Osteoblast (primary cell): ENCODE measurements at places on chromosomes 12 and 14.
A peak's percentile ranks its signal among the peaks of the same experiment; 100 is the strongest.

- DNase-seq, result no peak
Measured at GRCh38 chr14:65280653-65281052, 131.9 kb upstream of the FUT8 start.

- no peak for DNase-seq
Measured at GRCh38 chr14:68585690-68586089, 207.2 kb downstream of the ZFP36L1 start.

DNA sequence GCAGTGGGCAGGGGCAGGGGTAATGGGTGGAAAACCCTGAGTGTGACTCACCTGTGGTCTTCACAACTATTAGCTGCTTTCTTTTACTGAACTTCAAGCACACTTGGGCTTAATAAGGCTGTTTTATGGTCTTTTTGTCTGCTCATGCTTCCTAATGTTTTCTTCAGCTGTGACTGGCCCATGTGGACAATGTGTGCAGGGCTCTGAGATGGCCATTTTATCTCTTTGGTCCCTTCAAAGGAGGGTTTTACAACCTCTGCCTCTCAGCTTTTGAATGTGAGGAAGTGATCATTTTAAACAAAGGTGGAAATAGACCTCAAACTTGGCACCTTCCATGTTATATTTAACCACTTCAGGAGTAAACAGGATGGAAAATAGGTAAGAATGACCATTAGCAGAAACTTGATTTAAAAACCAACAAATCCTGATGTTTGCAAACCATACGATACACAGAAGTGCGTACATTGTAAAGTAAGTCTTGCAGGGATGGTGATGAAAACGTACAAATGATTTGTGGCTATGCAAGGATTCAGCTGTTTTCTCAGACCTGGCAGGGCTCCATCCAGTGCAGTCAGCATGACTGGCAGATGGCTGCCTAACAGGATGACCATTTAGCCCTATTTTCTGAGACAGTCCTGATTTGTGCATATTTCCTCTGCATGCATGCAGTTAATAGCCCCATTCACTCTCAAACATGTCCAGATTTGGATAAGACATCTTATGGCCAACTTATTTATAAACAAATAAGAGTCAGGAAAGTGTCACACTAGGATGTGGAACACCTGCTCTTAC lies 103.2 kb downstream of the SLC38A4 start:
- no peak for DNase-seq

GRCh38 chr12:5099591-5099990 lies 55.9 kb downstream of the KCNA5 start:
- no peak for DNase-seq

DNA sequence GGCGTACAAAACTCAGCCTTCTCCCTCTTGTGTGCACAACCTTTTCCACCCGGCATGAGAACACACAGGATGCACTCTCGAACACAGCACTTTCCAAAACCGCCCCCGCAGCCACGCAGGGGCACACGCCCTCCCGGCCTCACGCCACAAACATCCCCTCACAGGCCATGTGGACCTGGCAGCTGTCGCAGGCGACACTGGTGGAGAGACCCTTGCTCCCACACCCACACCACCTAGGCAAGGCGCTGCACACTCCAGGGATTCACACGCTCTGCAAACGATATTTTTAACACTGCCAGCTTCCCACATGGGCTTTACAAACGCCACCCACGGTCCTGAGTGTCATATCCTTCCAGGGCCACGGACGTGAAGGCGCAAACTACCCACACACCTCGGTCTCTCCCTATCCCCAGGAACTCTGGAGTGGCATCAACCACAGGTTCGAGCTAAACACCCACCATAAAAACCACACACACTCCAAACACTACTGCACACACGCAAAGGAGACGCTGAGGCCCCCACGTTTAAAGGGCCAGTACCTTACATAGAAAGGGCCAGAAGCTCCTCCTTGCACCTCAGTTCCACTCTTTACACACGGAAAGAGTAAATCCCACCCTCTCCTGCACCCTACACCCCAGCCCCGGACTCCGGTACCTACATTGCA lies 12.4 kb upstream of the ITGB7 start:
- DNase-seq, result peak; percentile 96
